ENCODE measurements at places on chromosomes 5 and 9.

- DNase-seq: no peak
Measured at GRCh38 chr9:85182383-85182782, 512.9 kb downstream of the NTRK2 start.

- no peak for DNase-seq
Measured at GRCh38 chr9:102550266-102550665, 444.9 kb upstream of the CYLC2 start.

DNA sequence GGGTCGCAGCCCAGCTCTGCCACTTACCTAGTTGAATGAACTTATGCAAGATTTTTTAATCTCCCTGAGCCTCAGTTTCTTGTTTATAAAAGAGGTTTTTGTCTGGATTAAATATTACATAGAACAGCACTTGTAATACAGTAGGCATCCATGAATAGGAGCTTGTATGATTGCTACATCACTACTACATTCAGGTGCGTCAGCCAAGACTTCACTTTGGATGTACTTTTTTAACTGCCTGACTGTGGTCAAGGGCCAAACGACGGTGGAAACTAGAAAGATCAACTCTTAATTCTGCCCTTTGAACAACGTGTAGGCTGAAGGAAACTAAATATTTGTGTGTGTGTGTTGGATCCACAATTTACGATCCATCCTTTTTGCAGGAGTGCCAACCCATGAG lies 172.8 kb downstream of the RFK start:
- no peak for DNase-seq

DNA sequence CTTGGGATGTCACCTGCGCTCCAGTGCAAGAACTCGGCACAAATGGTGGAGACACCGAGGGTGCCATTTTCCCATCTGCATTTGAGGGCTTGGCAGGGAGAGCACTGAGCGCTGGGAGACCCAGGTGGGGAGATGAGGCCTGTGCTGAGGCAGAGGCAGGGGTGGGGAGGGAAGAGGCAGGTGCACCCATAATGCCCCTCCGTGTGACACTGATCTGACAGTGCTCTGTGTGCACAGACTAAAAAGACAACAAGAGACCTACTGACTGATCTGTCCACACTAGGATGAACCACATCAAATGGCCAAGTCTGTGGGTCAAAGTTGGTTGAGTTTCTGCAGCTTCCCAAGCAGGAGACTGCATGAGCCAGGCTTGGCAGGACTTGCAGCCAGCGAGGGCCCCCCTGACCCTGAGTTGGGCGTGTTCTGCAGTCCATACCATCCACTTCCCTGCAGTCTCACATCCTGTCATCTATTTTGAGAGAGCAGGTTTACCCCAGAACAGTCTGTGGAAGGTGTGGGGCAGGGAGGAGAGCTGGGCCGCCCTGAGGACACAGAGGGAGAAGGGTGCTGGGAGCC lies 41.9 kb downstream of the NEK6 start:
- peak; percentile 6 for DNase-seq

GRCh38 chr5:20572614-20573013 lies 584.6 kb upstream of the CDH18 start:
- DNase-seq: peak; percentile 32

- DNase-seq: no peak
Measured at GRCh38 chr5:100664140-100664539, 129.0 kb downstream of the FAM174A start.

GRCh38 chr9:99693888-99694287 lies 127.8 kb upstream of the NR4A3 start:
- no peak for DNase-seq

DNA sequence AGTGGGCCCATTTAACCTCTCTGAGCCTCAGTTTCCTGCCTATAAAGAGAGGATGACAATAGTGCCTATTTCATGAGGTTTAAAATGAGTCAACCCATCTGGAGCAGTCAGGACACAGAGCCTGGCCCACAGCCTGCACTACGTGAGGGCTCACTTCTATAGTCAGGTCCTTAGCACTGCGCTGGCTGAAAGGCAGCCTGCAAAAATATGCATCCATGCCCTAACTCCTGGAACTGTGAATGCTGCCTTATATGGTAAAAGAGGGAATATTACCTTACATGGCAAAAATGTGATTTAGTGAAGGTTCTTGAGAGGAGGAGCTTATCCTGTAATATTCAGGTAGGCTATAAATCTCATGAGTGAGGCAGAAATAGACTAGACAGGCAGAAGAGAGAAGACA lies 98.5 kb downstream of the GABBR2 start:
- no peak for DNase-seq

DNA sequence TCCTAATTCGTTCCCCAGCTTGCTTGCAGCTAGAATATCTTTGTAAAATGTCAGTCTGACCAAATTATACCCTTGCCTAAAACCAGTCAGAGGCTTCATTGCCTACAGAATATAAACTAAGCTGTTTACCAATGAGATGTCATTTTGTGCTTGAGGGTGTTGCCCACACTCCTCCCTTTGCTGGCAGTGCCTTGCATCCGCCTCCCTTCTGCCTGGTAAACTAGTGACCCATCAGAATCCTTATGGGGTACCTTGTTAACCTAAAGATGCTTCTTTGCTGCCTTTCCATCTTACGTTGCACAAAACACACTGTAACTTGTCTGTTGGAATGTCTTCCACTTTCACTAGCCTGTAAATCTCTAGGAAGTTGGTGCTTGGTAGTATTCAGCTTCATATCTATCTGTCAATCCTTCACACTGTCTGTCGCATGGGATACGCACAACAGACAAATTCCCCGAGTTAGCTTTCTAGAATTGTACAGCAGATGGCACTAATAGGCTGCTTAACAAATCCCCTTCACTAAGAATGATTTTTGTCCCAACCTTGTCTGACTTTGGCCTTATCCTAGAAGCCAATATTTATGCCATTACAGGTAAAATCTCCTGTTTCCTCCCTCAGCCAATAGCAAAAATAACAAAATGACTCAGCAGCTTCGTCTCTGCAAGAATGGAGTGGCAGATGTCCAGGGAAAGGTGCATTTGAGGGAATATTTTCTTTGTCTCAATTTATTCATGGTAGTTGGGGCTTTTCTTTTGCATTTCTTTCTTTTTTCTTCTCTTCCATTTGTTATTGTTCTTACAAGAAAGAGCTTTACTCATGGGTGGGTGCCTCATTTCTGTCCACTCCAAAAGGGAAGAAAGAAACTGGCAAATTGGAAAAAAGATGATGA lies 3.0 kb downstream of the NUDT2 start:
- DNase-seq: peak; percentile 52

- no peak for DNase-seq
Measured at GRCh38 chr9:116686135-116686534, 970 bp upstream of the TRIM32 start.

- DNase-seq: no peak
Measured at GRCh38 chr5:9513827-9514226, 32.0 kb downstream of the SEMA5A start.

- no peak for DNase-seq
Measured at GRCh38 chr9:93595861-93596365, 19.5 kb downstream of the PHF2 start.

GRCh38 chr5:150397782-150398721 lies 14.7 kb downstream of the CD74 start:
- DNase-seq: no peak

DNA sequence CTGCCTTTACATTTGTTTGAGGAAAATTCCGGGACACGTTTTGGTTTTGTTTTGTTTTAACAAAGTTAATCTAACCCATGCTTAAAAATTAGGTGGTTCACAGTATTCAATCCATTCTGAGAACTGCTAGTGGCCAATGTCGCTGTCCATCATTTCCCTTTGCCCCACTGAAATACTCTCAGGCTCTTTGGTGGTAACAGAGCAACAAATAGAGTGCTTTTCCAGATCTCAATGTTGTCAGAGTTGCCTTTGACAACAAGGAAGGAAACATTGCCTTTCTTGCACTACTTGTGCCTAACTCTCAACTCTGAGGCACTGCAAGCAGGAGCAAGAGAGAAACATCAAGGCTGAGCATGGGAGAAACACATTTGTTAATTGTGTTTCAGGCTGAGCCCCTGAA lies 154.0 kb downstream of the MCTP1 start:
- DNase-seq: no peak

GRCh38 chr5:37975531-37975930 lies 135.7 kb upstream of the GDNF start:
- no peak for DNase-seq
